ENCODE measurements at places on chromosomes 16 and 17. TPM values are rescaled to one million over a fixed set of nuclear protein-coding genes. Genes with fewer than 3 reads are reported as not detected.

DNA sequence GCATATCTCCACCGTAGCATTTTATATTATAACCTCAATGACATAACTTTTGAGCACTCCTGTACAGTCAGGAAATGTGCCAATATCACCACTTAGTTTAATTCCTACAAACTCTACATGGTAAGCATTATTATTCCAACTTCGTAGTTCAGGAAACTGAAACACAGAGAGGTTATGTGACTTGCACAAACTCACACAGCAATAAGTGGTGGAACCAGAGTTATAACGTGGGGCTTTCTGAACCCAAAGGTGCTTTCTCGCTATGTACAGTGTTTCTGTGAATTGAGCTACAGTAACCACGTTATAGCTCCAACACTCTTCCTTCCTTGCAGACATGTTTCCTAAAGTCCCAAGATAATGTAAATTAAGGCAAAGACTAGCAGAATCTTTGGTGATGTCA, 330.2 kb downstream of the GRIN2A start:
- no peak for DNase-seq

DNA sequence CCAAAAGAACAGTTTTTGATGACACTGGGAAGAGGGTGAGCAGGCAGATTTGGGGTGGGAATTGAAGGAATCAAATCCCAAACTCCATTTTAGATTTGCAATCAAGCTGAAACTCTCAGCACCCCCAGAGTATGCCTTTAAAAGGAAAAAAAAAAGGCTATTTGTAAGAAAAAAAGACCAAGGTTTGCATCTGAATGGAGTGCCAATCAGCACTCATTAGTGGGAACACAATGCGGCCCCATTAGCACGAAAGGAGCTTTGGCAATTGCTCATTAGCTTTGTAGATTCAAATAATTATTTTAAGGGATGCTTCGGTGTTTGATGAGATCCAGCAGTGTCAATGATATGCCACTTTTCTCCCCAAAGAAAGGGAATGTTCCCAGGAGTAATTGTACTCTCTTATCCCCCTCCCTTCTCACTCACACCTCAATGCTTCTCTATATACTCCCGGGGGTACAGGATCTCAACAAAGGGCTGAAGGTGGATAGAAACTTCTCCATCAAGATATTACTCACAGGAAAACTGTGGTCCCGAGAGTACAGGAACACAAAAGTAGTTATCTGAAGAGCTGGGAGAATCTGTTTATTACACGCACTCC, 32.2 kb downstream of the CHP2 start:
- DNase-seq = no peak

The AATF gene
- total RNA-seq = 40.0 TPM

DNA sequence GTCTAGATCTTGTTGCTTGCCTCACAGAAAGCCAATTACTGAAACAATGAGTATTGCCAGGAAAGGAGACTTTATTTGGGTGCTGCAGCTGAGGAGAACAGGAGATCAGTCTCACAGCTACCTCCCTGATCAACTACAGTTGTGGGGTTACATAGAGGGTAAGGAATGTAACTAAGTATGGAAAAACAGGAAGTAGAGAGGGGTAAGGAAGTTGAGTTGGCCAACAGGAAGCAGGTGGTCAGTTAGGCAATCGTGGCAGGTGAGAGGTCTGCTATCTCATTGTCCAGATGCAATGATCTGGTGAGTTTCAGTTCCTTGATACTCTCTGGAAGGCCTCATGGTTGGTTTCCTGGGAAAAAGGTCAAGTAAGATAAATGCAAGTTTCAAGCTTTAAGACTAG, 333.1 kb upstream of the GOT2 start:
- DNase-seq = no peak

GRCh38 chr16:66344533-66345145, 21.9 kb upstream of the CDH5 start:
- no peak for DNase-seq

The CD300LG gene
- 51.0 TPM for total RNA-seq

- DNase-seq = no peak
These were observed 5.7 kb downstream of the NUDT16L1 start for GRCh38 chr16:4699046-4699556.

DNA sequence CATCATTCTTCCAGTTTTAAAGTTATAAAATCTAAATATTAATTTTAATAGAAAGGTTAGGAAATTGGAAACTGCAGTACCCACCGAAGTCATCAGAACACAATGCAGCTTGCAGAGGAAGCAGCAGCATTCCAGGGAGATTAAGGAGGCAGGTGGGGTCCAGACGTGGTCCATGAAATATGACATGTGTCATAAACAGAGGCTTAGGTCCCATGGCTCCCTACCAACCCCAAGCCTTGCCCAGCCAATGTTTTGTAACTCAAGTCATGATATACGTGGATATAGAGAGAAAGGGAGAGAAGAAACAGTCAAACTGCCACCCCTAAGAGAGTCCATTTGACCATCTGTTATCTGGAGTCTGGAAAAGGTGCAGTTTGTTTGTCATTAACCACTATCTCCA, 670.0 kb downstream of the TOX3 start:
- DNase-seq = no peak

The SNTB2 gene
- total RNA-seq = 36.6 TPM

The PLEKHG4 gene
- 15.0 TPM for total RNA-seq

The KRT20 gene
- total RNA-seq = 6.6 TPM

GRCh38 chr16:85553436-85554113, 59.5 kb upstream of the GSE1 start:
- DNase-seq = no peak

GRCh38 chr17:57565176-57565575, 179.9 kb downstream of the CCDC182 start:
- no peak for DNase-seq

- DNase-seq = no peak
These were observed 30.1 kb downstream of the LCMT1 start for GRCh38 chr16:25141648-25142047.

The FBXO39 gene
- 1.0 TPM for total RNA-seq

GRCh38 chr17:77282524-77283515, 142.1 kb downstream of the SEC14L1 start:
- DNase-seq = peak; percentile 67

The MARCHF10 gene
- total RNA-seq = not detected

The NUBP1 gene
- total RNA-seq = 32.1 TPM

DNA sequence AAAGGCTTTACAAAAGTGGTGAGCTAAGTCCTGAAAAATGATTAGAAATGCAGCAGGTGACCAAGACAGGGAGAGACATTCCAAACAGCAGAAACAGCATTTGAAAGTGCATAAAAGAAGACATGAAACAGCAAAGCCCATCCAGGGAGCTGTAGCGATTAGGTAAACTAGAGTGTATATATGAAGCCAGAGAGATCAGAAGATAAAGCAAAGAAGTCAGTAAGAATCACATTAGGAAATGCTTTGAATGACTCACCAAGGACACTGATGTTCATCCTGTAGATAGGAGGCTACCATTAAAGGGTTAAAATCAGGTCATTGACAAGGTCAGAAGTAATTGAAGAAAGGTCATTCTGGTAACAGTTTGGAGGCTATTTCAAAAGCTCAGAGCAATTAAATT, 27.6 kb upstream of the VAT1L start:
- DNase-seq = no peak

DNA sequence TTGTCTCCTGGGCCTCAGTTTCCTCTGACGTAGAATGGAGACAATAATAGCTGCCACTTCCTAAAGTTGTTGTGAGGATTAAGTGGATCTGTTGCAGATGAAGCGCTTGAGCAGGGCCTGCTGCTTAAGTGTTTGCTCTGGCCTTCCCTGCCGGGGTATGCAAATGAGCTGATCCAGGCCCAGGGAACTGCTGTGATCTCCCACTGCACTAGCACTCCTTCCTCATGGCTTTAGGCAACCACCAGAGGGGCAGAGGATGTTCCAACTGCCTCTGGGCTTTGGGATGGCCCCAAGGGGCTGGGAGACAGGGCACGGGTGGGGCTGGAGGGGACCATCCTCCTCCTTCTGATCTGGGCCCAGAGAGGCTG, 6.2 kb downstream of the SBK1 start:
- no peak for DNase-seq

- DNase-seq = no peak
These were observed 365.7 kb downstream of the NPIPA8 start for GRCh38 chr16:17970816-17971331.

The CAPNS2 gene
- total RNA-seq = 1.0 TPM

The GDPD1 gene
- total RNA-seq = 4.8 TPM

DNA sequence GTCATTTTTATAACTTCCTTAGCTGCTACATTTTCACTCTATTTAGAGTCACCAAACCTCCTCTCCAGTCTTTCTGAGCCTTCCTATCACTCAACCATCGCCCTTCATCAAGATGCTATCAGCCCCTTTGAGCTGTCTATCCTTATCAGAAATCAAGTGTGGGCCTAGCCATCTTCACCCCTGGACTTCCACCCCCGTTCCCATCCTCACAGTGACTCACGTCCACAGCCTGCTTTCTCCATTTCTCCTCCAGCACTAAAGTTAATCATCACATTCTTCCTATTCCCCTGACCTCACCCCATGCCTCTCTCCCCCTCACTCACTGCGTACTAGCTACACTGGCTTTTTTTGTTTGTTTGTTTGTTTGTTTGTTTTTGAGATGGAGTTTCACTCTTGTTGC, 2.4 kb upstream of the TEKT3 start:
- DNase-seq = no peak

The GHDC gene
- total RNA-seq = 53.0 TPM

DNA sequence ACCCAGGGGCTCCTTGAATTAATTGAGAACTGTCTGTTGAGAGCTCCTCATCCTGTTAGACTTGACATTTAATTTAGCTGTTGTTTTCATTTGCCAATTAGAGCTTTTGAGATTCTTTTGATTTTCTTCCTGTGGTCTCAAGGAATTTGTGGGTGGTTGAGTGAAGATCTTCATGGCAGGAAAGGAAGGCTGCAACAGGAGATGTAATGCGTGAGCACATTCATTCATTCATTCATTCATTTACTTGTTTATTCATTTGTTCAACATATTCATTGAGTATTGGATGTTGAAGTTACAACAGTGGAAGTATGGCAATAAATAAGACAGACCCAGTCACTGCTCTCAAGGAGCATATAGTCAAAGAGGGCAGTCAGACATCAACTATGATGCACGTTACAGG, 117.7 kb downstream of the PRKCB start:
- DNase-seq = no peak

The ZC3H7A gene
- total RNA-seq = 58.4 TPM

DNA sequence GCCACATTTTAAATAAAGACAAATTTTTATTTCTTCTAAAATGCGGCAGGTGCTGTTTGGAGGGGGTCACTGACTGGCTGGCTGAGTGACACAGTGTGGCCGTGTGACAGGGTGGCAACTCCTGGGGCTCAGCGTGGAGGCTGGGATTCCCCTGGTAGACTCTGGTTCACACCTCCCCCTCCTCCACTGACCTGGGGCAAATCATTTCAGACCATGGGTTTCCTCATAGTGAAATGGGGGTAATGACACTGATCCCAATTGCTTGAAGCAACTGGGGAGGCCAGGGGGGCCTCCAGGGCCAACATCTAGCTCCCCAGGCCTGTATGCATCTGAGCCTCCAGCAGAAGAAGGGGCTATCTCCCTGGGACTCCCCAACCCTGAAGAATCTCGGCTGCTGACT, 6.6 kb downstream of the HSD11B2 start:
- no peak for DNase-seq

GRCh38 chr16:85448557-85449190, 164.4 kb upstream of the GSE1 start:
- no peak for DNase-seq

The GAST gene
- total RNA-seq = not detected
